Fibroblast of lung (primary cell): ENCODE measurements at places on chromosomes 2 and 18.
A peak's percentile ranks its signal among the peaks of the same experiment; 100 is the strongest.

DNA sequence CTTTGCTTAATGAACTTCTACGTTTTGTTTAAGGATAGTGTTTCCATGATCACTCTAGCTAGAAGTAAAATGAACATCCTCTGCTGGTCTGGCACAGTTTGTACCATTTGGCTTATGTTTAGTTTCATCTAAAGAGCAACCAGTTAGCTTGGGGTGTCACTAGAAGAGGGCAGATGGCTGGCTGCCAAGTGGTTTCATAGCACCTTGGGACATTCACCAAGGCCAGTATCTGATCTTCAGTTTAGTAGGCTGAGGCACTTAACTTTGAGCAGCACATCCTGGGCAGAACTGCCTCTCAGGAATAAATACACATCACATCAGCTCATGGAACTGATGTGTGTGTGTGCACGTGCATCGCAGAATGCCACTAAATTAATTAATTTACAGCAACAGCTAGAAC lies 68.4 kb downstream of the NXPH2 start:
- DNase-seq: no peak

GRCh38 chr2:385785-386184 lies 97.9 kb upstream of the ALKAL2 start:
- no peak for DNase-seq

GRCh38 chr2:239302808-239303557 lies 97.8 kb downstream of the HDAC4 start:
- no peak for DNase-seq

DNA sequence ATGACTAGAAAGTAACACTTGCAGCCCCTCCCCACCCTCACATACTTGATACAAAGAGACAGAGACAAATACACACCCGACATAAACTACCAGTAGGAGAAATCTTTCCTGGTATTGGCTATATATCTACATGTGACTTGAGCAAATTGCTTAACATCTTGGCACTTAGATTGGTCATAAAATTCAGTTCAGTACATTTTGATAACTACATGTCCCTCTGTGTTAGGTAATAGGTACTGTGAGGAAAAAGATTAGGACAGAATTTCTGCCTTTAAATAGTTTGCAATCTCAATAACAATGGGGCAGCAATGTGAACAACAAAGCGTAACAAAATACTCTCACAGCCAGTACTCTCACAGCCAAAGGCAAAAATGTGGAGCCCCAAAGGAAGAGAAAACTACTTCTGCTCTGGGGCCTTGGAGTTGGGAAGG lies 670.0 kb upstream of the ACVR2A start:
- no peak for DNase-seq

DNA sequence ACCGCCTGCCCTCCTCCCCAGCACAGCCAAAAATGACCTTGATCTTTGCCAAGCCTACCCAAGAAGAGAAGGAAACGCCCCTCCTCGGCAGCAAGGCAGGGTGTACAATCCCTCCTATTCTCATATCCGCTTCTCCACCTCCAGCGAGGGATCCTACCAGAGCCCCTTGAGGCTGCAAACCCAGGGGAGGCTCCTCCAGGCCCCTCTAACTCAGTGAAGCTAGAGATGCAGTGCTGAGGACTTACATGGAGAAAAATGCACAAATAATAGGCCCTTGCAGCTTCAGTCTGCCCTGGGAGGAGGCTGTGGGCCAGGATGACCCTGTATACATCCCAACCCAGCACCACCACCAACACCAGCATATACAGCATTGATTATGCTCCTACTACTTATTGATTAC lies 46.9 kb upstream of the POMC start:
- DNase-seq: no peak

DNA sequence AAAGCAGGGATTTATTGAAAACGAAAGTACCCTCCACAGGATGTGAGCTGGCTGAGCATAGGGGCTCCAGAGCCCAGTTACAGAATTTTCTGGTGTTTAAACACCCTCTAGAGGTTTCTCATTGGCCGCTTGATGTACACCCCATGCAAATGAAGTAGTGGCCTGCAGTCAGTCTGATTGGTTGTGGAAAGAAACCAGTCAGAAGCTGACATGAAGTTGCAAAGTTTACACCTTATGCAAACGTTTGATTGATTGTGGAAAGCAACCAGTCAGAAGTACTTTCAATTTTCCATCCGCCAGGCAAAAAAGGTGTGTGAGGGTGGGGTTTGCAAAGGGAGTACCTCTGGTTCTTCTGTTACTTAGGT lies 62.3 kb downstream of the VWA3B start:
- DNase-seq: peak; percentile 77

DNA sequence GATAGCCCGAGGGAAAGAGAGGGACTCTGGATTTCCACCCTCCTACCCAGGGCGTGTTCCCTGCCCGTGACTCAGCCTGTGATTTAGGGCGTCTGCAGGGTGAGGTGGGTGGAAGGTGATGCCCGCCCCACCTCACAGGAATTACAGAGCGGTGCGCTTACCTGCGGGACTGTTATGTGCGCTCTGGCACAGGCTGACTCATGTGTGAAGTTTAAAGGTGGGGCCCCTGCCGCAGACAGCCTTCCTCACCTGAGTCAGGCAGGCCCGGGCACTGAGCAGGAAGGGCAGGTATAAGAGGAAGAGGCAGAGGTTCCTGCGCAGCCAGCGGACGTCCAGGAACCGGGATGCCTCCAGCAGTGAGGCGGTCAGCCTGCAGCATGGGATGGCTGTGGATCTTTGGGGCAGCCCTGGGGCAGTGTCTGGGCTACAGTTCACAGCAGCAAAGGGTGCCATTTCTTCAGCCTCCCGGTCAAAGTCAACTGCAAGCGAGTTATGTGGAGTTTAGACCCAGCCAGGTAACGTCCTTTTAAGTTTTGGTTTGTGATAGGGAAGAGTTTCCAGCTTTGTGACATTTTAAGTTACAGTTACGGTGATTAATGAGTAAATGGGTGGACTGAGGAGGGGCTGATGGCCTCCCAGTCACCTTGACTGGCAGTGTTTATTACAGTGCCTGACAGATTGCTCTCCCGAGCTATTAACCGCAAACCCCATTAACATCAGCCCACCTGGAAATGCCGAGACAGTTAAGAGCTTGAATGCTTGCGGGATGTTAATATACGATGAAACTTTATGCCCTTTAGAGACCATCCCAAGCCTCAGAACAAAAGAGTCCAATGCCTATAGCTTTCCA lies 141.6 kb upstream of the TTC39C start:
- no peak for DNase-seq
